Activated CD8-positive, alpha-beta T cell treated with anti-CD3 and anti-CD28 coated beads for 36 hours (primary cell): ENCODE measurements at places on chromosomes 12 and 14.

- DNase-seq: no peak
These were observed 67.8 kb downstream of the FGD4 start for GRCh38 chr12:32466986-32467711.

- no peak for DNase-seq
These were observed 42.1 kb downstream of the STXBP6 start for GRCh38 chr14:25007832-25008231.

DNA sequence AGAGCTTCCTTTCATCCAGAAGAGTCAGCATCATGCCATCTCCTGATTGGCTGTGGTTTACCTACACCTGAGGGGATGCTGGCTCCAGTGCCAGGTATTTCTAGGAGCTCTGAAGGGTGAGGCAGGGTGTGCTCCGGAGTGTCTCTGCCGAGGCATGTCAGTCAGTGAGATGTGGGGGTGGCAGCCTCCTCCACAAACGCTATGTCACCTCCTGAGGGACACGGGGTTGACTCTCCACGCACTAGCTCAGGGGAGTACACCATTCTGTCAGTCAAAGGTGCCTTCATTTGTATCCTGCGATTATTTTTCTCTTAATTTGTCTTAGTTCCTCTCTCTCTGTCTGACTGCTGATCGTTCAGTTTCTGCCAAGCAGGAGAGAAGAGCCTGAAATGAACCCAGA, 604.5 kb downstream of the VRK1 start:
- no peak for DNase-seq

DNA sequence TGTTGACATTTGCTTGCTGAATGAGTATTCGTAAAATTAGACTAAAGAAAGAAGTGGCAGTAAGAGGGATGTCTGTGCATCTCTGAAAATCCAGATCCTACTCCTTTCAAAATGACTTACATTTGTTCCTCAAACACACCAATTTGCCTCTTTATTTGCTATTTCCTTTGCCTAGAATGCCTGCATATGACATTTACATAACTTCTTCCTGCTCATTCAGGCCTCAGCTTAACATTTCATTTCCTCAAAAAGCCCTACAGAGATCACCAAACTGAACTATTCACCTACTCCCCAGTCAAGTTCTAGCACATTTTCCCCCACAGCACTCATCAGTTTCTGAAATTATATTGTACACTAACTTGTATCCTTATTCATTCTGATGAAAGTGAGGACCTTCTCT, 907.2 kb downstream of the LRFN5 start:
- no peak for DNase-seq

- no peak for DNase-seq
These were observed 109.2 kb downstream of the PRMT8 start for GRCh38 chr12:3600039-3600720.

GRCh38 chr12:117972301-117972700, 3.5 kb upstream of the KSR2 start:
- no peak for DNase-seq

DNA sequence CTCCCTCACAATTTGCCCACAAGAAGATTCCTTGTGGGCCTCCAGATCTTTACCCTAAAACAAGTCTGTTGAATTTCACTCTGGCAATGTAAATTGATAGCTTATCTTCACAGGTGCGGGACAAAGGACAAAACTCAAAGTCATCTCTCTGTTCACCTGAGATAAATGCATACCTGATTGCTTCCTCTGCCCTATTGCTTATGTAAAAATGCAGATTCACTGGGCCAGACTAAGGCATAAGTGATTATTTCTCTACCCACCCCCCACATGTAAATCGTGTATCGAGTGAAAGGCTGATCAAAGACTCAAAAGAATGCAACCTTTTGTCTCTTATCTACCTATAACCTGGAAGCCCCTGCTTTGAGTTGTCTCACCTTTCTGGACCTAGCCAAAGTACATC, 316.8 kb downstream of the SSPN start:
- no peak for DNase-seq

DNA sequence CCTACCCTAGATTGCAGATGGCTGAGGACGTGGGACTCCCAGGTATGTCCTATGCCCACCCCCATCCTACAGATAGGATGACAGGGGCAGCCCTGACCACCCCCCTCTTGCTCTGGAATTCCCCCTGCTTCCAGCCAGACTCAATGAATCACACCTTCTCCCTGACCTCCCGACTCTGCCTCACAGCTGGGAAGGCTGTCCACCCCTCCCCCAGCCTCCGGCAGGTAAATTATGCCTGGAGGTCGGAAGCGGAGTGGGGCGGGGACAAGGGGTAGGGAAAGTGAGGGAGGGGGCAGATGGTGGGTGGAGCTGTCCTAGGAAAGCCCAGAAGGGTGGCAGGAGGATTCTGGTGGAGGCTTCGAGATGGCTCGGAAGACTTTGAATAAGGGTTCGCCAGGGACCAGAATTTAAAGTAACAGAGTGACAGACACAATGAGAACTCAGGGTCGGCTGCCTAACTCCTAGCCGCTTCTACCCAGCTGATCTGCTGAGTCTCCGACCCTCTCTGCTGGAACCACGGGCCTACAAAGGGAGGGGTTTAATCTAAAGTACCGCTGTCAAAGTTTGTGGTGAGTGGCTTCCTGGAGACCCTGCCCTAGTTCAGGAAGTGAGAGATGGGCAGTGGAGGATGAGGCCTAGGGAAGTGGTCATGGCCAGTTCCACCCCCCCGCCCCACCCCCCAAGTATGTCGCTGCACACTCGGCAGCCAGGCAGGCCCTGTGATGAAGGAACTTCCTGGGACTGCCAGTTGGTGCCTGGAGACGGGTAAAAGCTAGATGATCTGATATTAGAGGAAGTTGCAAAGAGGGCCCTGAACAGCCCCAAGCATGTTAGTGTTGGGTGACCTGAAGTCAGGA, 4.2 kb downstream of the PLEKHG3 start:
- DNase-seq: no peak

GRCh38 chr12:121872546-121873215, 14.0 kb upstream of the HPD start:
- DNase-seq: no peak

GRCh38 chr14:51093371-51094281, 1.3 kb downstream of the TRIM9 start:
- DNase-seq: peak; percentile 78

GRCh38 chr12:15209782-15210181, 11.4 kb downstream of the RERG start:
- no peak for DNase-seq

- peak; percentile 51 for DNase-seq
These were observed 5.3 kb upstream of the ACACB start for GRCh38 chr12:109110988-109111495.

DNA sequence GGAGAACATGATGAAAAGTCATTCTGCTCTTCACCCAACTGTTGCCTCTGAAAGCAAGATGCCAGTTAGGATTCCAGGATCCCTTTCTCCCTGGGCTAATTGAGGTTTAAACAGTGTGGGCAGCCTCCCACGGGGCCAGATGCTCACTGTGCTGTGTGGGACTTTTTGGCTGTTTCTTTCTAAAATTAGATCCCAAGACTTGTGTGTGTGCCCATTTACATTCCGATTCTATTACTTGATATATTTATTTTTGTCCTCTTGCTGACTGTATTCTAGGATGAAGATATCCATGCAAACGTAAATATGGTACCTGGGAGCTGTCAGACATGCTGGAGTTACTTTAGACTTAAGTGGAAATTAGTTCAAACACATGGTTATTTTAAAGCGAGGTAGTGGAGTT, 6.2 kb downstream of the IFT43 start:
- no peak for DNase-seq

- DNase-seq: no peak
These were observed 452.3 kb upstream of the MDGA2 start for GRCh38 chr14:48127674-48128073.

- peak; percentile 68 for DNase-seq
These were observed 883 bp downstream of the FOXJ2 start for GRCh38 chr12:8033153-8034044.

DNA sequence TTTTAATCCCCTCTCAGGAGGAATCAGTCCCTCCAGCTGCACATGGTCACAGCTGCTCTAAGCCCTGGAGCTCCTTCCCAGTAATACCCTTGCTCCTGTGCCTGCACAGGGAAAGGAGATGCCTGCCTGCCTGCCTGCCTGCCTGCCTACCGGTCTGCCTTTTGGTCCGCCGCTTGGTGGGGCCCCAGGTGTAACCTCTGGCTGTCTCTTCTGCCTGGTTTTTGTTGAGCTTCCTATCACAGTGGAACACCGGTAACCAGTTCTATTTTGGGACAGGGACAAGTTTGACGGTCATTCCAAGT, 99.8 kb downstream of the DAD1 start:
- no peak for DNase-seq

DNA sequence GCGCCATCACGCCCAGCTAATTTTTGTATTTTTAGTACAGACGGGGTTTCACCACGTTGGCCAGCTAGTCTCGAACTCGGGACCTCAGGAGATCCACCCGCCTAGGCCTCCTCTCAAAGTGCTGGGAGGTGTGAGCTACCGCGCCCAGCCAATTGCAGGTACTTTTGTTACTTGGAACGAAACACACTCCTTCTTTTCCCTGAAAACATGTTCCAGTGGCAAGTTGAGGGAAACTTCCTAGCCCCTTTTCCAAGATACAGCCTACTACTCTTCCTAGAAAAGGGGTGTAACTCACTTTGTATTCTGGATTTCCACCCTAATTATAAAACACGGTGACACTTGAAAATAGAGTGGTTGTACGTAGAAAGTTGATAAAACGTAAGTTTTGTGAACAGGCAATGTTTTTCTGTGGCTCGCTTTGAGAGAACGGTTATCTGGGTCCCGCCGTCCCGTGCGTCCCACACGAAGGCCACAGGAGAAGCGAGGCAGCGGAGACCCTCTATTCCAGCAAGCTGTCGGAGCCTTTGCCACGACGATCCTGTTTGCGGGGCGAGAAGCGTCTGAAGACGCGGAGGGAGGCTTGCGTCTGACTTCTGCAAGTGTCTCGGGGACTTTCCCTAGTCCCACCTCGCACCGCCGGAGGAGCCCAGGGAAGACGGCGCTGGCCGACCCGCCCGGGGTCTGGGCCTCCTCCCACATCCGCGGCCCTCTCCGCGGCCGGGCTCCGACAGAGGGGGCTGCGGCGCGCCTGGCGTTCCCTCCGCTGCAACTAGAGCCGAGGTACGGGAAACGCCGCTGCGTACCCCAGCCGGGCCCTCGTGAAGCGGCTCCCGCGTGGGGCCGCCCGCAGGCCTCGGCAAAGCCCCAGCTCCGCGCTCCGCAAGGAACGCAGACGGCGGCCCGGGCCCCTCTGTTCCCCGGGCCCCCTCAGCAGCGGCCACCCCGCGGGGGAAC, 745 bp downstream of the CDCA4 start:
- DNase-seq: peak; percentile 74

DNA sequence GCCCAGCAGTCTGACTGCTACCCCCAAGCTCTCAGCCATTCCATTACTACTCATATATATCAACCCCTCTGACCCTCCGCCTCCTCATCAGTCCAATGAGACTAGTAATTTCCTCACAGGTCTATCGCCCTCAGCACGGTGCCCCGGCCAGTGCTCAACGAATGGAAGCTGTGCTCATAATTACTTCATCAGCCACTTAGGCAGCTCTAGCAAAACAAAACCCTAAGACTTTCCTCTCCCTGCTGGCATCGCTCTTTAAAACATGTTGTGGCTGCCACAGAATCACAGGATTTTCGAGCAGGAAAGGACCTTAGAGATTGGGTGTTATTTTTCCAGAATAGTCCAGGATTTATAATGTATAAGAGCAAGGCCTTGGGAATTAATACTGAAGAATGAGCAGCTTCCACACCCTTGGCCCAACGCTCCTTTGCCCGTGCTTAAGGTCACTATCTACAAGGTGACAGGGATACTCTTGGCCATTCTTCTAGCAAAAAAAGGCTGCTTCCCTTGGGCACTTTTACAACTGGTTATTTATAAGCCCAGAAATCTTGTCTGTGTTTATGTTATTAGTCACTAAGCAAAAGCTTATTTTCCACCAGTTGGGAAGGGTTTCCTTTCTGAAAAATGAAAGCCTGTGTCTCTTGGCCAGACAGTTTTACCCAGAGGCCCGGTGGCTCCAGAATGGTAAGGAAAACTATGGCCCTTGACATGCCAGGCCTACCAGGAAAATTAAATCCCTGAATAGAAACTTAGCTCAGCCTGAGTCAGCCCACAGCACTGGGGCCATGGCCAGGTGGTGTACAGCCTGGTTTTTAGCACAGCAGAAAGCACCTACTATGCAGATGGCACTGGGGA, 47.9 kb downstream of the NUAK1 start:
- DNase-seq: no peak

- DNase-seq: no peak
These were observed 58.4 kb upstream of the BDKRB2 start for GRCh38 chr14:96146131-96146771.

GRCh38 chr12:40827683-40828592, 135.7 kb downstream of the CNTN1 start:
- DNase-seq: no peak

- DNase-seq: no peak
These were observed 106.5 kb downstream of the EML1 start for GRCh38 chr14:99899578-99900178.

DNA sequence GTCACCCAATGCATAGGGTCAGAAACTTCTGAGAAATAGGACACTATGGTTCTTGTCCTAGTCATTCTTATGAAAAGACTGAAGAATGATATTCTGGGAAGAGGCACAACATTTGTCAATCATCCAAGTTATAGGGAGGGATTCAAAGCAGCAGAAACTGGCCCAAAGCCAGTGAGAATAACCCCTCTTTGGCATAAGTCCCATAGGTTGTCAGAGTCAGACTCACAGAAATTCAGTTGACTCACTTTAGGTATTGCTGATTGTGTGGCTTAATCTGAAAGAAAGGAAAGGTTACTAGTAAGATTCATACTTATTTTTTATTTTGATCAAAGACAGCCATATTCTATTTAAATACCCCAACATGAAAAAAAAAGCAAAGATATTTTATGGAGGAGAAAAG, 151.0 kb downstream of the SRGAP1 start:
- no peak for DNase-seq

DNA sequence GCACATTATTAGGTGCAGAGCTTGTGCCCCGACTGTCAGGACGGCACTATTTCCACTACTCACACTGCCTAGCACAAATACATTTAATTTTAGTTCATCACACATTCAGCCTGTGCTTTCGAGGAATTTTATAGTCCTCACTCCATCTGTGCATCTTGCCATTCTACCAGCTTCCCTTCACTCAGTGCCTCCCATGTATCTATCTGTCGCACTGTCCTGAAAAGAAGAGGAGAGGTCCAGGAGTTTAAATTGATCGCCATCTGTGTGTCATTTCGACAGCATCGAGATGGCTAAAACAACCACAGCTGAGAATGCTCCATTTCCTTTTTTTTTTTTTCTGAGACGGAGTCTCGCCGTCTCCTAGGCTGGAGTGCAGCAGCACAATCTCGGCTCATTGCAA, 97.6 kb upstream of the FOXN3 start:
- DNase-seq: no peak

GRCh38 chr14:77616133-77616453, 344 bp downstream of the SPTLC2 start:
- no peak for DNase-seq
